ENCODE measurements at places on chromosomes 11 and 22.

GRCh38 chr11:26764315-26764714 lies 42.5 kb upstream of the SLC5A12 start:
- no peak for DNase-seq

- no peak for DNase-seq
These were observed 17.8 kb downstream of the KCTD17 start for GRCh38 chr22:37069319-37069718.

GRCh38 chr11:94525546-94526324 lies 13.5 kb downstream of the C11orf97 start:
- peak; percentile 43 for DNase-seq

DNA sequence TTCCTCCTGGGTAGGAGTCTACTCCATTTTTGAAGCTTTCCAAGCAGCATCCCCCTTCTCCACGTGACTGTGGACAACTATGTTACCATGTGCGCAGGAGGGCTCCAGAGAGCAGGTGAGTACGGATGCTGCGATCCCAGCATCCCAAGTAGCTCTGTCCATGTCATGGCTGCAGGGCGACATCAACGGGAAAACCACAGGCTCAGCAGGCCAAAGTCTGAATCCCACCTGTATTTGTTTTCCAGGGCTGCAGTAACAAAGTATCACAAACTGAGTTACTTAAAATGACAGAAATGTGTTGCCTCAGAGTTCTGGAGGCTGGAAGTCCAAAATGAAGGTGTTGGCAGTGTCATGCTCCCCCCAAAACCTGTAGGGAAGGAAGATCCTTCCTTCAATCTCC lies 40.3 kb downstream of the MCHR1 start:
- no peak for DNase-seq

DNA sequence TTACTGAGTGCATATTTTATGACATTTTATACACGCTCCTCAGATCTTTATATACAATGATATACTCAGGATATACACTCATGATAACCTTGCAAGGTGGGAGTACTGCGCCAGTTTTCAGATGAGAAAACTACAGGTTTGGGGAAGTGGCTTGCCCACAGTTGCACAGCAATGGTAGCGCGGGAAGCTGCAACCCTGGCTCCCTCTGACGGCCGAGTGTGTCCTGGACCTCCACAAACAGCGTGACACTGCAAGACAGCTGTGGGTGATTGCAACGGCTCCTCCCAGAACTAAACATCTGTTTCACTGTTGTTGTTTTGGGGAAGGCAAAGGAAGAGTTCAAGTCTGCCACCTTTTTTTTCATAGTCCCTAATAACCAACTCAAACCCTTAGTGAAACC lies 47.0 kb downstream of the PACSIN2 start:
- DNase-seq: no peak

DNA sequence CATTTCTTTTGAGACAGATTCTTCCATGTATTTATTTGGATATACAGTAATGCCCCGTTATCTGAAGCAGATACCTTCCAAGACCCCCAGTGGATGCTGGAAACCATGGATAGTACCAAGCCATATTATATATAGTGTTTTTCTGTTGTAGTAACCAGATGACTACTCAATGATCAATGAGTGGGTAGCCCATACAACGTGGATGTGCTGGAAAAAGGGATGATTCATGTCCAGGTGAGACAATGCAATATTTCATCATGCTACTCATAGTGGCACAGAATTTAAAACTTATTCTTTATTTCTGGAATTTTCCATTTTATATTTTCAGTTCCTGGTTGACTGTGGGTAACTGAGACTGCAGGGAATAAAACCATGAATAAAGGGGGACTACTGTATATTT lies 427.5 kb downstream of the METTL15 start:
- DNase-seq: no peak

GRCh38 chr22:29901354-29901753 lies 18.4 kb downstream of the MTMR3 start:
- DNase-seq: no peak

- no peak for DNase-seq
These were observed 14.1 kb upstream of the KIAA0930 start for GRCh38 chr22:45254789-45255278.

DNA sequence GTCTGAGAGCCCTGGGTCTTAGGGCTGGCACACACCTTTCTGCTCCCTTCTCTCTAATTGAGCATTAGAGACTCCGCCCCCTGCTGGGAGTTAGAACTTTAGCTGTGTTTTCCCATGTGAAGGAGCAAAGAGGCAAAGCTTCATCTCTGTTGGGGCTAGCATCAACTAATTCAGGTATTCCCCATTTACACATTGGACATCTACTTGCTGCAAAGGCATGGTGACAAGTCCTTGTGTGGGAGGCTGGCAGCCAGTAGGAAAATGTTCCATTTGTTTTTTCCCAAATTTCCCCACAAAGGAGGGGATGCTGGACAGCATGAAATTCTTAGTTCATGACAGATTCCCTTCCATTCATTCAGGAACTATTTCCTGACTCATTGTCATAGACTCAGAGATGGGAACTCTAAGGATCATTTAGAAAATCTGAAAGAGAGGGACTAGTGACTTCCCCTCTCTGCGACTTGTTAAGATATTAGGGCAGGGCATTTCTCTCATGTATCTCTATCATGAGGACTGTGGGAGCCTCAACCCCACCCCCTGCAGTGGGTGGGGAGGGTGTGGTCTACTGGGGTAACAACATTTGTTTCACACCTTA lies 3.6 kb downstream of the CD44 start:
- DNase-seq: no peak

GRCh38 chr22:32660292-32660691 lies 141.2 kb upstream of the TIMP3 start:
- DNase-seq: peak; percentile 49

- DNase-seq: peak; percentile 69
These were observed at the start of gene GAL3ST1 for GRCh38 chr22:30574095-30574981. TSS of gene GAL3ST1 (minus strand) at chr22:30574665. CDS start at chr22:30557392, 17,273 bp downstream.

- no peak for DNase-seq
These were observed 136.7 kb upstream of the TTC12 start for GRCh38 chr11:113177671-113178070.

GRCh38 chr11:69874178-69874983 lies 55.2 kb upstream of the FGF3 start:
- DNase-seq: no peak

DNA sequence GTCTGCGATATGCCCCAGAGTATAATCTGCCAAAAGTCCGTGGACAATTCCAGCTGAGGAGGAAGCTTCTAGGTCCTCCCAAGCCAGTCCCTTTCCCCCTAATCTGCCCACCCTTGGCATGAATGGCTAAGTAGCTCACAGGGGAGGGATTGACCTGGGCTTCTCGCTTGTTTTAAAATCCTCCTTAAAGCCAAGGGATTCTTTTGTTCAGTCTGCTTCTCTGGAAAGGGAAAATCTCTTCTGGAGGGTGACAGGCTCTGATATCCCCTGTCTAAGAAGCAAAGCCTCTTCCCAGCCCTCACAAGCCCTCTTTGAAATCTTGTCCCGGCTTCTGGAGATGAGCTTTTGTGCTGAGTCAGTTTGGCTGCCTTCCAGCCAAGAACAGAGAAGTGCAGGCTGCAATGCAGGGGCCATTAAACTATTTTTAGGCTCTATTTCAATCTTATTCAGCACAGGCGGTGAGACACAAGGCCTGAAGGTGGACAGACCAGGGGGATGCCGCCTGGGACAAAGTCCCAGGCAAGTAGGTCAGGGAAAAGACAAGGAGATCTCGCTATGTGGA lies 23.9 kb downstream of the NEFH start:
- DNase-seq: no peak

GRCh38 chr22:23984430-23984829 lies 4.5 kb downstream of the GSTT2 start:
- DNase-seq: no peak

- DNase-seq: no peak
These were observed 17.2 kb downstream of the DLAT start for GRCh38 chr11:112042161-112042960.

GRCh38 chr11:133746663-133747306 lies 98.5 kb downstream of the SPATA19 start:
- no peak for DNase-seq

DNA sequence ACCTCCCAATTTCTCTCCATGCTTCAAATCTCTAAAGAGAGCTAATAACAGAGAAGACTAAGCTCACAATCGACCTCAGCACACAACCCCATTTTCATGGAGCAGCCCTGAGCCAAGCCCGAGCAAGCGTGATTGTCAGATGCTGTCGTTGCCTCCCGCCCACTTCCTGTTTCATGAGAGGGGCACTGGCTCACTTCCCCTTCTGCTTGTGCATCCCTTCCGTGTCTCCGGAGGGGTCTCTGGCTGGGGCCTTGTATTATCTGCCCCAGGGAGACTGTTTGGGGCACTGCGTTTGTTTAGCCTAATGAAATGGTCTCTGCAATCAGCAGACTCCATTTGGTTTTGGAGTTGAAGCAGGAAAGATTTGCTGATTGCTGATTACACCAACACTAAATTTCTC lies 181.3 kb upstream of the SEZ6L start:
- DNase-seq: no peak

DNA sequence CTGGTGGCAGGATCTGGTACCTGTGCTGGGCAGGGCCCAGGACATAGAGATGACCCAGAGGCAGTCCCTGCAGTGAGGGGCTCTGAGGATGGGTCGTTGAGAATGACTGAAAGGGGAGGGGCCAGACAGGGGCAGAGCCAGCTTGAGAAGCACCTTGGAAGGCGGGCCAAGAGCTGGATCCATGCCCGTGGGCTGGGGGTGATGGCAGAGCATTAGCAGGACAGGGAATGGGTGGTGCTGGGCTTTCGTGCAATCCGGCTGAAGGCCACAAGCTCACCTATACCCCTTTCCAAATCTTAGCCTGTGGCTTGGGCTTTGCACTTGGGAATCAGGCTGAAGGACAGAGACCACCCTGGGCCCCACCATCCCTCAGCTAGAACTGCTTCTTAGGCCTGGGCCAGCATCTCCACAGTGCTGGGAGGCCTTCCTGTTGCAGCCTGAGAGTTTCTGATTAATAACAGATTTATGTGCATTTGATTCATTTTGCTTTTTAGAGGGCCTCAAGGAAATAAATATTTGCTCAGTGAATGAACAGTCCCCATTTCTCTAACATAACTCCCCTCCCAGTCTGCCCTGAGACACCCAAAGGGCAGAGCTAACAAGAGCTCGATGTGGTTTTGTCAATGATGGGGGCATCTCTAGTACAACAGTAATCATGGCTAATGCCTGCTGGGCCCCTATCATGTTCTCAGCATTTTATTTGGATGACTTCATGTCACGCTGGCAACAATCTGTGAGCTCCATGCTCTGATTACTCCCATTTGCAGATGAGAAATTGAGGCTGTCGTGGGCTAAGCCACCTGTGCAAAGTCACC lies 39.3 kb downstream of the RIBC2 start:
- no peak for DNase-seq

GRCh38 chr11:77200351-77201268 lies 72.6 kb downstream of the MYO7A start:
- DNase-seq: no peak

DNA sequence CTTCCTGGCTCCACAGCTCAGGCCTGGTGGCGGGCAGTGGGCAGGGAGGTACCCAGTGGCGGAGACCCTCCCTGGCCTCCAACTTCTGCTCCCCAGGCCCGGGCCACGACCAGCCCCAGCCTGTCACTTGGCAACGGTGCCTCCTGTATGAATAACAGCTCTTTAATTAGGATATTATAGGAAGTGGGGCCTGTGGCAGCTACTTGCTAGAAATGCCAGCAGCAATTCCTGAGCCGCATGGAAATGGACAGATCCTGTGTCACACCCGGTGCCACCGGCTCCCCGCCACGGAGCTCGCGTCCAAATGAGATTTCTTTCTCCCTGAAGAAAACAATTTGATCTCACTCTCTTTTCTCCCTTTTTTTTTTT lies 104.5 kb downstream of the CHST1 start:
- DNase-seq: peak; percentile 13

DNA sequence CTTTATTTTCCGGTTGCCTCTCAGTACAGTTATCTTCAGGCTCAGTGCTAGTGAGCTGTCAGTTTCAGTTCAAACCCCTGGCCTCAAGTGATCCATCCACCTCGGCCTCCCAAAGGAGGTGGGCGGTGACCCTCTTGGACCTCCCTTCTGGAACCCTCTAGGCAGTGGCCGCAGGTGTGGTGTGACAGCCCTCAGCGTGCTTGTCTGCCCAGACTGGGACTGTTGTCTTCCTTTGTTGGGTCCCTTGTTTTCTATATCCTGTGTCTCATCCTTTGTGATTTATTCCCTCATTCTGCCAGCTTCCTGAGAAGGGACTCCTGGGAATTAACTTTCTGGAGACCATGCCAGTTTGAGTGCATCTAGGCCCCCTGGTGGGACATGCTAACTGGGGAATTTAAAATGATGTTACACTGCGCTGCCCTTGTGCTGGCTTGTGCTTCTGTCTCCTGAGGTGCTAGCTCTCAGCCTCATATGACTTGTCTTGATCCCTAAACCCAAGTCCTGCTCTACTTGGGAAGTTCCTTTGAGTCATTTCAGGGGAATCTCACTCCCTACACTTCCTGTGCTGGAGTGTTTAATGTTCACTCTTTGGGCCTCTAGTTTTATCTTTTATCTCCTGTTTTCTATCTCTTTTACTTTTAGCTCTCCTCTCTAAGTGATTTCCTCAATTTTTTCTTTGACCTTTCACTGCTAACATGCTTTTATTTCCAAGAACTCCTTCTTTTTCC lies 19.4 kb downstream of the MED15 start:
- DNase-seq: no peak

- no peak for DNase-seq
These were observed 26.3 kb downstream of the KCNJ1 start for GRCh38 chr11:128840783-128841182.

DNA sequence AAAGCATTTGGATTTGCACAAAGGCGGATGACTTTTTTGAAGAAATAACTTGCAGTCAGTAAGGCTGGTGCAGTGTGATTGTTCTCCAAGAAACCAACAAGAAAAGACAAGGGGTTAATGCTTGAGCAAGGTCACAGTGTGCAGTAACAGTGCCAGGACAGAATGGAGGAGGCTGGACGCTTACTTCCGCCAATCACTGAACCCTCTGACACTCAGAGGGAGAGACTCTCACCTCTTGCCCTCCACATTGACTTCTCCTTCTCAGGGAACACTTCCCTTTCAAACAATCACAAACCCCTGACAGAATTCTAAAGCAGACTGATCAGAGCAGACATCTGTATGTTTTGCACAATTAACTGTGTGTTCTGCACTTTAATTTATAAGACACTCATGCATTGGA lies 228.4 kb downstream of the BLID start:
- DNase-seq: no peak

GRCh38 chr22:50528682-50529415 lies 963 bp downstream of the TYMP start:
- no peak for DNase-seq

- DNase-seq: peak; percentile 72
These were observed 4.0 kb downstream of the PHOX2A start for GRCh38 chr11:72239849-72240460.

DNA sequence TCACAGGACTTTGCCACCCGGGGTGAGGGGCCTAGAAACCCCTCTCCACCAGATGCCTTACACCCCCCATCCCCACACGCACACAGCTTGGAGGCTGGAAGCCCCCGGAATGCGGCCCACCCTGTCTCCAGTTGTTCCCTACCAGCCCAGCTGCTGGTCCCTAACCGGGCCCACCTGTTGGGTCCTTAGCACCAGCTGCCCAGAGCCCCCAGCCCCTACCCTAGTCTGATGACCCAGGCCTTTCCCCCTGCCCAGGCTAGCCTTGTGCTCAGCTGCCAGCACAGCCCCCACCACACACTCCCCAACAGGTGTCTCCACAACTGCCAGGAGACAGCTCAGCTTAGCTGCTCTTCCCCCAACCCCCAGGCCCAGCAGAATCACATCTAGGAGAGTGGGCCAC lies 67.1 kb downstream of the CDKN1C start:
- no peak for DNase-seq
